ENCODE measurements at places on chromosomes 7 and 10.

DNA sequence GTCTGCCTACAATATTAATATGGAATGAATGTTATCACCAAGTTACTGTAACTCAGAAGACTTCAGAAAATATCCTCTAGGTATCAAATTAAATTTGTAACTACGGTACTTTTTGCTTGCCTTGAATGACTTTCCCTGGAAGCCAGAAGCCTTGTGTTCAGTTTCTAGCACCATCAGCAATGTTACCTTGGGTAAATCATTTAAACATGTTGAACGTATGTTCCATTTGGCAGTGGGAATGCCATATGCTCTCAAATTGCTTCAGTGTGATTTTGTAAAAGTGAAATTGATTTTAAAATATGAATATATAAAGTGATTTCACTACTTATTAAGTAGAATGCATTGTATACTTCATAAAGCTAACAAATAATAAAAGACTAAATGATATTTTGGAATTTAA lies 11.2 kb downstream of the RPA3 start:
- no peak for DNase-seq

DNA sequence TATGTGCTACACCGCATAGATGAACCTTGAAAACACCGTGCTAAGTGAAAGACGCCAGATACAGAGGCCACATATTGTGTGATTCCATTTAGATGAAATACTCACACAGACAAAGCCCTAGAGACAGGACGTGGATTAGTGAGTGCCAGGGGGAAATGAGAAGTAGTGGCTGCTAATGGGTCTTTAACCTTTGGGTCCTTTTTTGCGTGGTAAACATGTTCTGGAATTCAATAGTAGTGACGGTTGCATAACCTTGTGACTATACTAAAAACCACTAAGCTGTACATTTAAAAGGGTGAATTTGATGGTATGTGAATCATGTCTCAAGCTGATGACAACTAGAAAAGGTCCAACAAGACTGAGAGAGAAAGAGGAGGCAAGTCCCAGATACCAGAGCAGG lies 15.6 kb downstream of the SMKR1 start:
- no peak for DNase-seq

- no peak for DNase-seq
Observed at GRCh38 chr7:5870311-5870710, 10.3 kb upstream of the OCM start.

DNA sequence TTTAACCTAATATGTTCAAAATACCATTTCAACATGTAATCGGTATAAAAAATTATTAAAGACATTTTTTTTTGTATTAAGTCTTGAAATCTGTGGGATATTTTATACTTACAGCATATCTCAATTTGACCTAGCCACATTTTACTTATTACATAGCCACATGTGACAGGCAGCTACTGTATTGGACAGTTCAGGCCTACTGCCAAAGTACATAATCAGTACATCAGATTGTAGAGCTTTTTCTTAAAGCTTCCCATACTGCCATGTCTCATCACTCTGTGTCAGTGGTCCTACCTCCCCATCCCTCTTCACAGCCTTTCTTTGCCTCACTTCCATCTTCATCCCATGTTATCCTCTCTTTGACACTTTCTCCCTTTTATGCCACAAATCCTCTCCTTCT lies 43.0 kb downstream of the LOXL4 start:
- DNase-seq, result no peak

GRCh38 chr10:3476640-3477448 lies 304.3 kb upstream of the PITRM1 start:
- no peak for DNase-seq

DNA sequence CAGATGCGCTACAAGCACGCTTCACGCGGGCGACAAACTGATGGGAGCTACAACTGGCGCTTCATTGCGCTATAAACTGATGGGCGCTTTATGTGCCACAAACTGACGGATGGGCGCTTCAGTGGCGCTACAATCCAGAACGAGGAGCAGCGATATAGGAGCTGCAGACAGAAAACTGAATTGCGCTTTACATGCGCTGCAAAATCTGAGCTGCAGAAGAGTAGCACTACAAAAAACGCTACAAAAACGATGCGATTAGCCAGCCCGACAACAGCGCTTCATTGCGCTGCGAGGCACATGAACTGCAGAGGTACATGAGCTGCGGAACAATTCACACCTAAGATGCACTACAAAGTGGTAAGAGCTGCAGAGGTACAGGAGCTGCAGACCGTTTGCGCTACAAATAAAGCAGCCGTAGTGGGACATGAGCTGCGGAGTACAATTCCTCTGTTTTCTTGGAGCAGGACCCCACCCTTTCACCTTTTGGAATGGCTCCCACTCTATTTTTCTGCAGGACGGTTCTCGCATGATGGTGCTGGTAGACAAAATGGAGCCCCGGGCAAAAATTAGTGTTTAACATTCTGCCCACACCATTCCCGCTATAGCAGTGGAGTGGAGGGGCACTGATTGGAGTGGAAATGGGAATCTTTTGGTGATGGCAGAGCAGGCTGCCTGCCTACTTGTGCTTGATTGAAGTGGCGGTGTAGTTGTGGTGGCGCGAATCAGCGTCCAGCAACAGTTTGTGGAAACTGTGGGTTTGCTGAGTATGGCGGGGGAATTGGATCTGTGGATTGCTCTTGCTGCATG lies 1.2 kb upstream of the SGCE start:
- DNase-seq, result peak; percentile 72

DNA sequence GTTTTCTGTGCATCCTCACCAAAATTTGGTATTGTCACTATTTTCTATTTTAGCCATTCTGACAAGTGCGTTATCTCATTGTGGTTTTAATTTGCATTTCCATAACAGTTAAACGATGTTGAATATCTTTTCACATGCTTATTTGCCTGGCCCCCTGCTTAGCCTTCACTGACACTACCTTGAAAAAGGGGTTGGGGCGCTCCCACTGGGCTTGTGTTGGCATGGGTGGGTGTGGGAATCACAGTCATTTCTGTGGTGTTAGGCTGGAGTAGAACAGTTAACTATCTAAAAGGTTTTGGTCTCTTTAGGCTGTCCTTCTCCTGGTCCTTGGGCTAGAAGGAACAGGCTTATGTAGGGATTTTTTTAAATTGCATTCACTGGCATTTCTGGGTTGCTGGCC lies 72.2 kb upstream of the TMEM140 start:
- DNase-seq, result no peak

DNA sequence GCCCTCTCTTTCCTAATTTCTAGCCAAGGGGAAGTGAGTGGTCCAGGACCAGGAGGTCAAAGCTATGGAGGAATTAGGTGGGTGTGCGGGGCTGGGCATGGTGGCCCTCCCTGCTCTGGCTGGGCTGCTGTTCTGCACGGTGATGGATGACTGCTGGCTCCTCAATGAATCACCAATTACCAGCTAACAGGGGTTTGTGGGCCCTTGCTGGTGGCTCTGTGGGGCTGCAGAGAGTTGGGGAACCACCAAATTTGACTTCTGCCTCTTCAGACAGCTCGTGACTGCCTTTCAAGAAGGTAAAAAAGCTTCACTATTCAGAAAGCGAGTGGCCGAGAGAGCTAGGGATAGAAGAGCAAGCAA lies 35.0 kb upstream of the HABP2 start:
- DNase-seq, result no peak

Measured in OCI-LY7 (cell line).